ENCODE measurements at places on chromosomes 6 and 20.

DNA sequence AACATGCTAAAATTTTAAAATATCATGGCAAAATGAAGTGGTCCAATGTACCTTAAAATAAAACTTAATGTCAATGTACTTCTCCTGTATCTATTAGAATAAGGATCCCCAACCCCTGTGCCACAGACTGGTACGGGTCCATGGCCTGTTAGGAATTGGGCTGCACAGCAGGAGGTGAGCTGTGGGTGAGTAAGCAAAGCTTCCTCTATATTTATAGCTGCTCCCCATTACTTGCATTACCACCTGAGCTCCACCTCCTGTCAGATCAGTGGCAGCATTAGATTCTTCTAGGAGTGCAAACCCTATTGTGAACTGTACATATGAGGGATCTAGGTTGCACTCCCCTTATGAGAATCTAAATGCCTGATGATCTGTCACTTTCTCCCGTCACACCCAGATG, 86.0 kb downstream of the SLC16A10 start:
- DNase-seq, result peak; percentile 35

DNA sequence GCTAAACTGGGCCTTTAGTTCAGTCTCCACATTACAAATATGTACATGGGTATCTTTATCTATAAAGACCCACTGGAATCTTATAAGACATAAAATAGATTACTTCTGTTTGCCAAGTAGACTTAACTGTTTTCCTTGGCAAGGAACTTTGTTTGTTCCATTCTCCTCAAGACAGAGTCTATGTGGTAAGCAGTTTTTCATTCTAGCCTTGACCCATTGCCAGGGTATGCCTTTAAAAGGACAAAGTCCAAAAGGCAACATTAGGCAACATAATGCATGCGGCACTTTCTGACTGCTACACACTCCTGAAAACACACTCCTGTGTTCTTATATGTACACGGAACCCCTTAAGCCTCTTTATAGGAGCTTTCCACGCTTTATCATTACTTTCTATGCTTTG, 20.4 kb downstream of the VNN1 start:
- DNase-seq, result no peak

GRCh38 chr20:34109442-34109841, 2.6 kb downstream of the EIF2S2 start:
- no peak for DNase-seq

DNA sequence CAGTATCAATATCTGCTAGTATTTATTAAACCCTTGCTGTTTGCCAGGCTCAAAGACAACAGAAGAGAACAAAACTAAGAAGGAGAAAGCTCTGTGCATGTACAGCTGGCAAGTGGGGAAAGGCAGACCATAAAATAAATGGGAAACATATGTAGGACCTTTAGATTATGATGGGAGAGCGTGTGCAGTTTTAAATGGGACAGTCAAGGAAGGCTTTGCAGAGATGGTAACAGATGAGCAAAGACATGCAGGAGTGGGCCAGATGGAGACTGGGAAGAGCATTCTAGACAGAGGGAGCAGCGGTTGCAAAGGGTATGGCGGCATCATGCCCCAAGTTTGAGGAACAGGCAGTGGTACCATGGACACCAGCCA, 260.0 kb downstream of the NRN1 start:
- DNase-seq, result no peak

DNA sequence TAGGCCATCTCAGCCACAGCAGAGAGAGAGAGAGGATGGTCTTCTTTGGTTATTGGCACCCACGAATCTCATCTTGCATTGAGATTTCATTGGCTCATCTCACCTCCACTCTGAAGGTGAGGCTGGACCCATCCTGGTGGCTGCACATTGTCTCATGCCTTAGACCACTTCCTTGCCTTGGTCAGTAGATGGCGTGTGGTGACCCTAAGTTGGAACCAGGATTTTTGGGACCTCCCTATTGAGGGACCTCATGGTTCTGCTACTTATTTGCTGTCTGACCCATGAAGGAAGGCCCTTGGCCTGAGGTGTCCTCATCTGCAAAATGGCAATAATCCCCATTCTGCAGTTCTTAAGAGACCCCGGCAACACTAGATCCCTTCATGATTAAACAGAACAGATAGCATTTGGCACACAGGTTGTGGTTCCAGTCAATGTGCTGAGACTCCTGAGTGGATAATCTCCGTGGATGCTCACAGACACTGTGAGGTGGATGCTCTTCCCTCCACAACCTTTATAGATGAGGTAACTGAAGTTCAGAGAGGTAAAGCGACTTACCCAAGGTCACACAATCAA, 21.5 kb upstream of the AAR2 start:
- DNase-seq, result no peak

DNA sequence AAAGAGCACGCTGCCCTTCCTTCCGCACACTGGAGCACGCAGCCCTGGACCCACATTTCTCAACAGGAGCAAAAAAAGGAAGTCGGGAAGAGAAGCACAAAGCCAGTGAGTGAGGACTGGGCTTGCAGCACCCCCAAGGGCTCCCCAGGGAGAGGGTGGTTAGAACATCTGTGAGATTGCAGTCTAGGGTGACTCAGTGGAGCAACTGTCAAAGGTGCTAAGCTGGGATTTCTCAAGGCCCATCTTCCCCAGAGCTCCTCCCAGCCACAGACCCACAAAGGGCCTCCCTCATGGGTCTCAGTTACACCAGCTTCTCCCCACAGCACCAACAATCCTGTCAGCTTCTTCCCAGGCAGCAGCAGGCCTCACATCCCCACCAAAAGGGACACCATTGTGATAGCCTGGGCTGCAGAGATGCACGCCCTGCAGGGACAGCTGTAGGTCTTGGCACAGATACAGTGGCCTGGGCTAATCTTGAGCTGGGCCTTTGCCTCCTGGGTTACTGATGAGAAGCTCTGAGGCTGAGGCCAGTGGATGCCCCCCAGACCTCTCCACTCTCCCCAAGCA, 39.6 kb upstream of the CD93 start:
- DNase-seq, result no peak

Measured in putamen (tissue), 1 donor.